ENCODE measurements at places on chromosomes 12 and 14.
A peak's percentile ranks its signal among the peaks of the same experiment; 100 is the strongest.

- no peak for DNase-seq
Observed at GRCh38 chr12:108457006-108457733, 57.9 kb upstream of the FICD start.

GRCh38 chr12:46177837-46178608 lies 90.8 kb downstream of the SLC38A1 start:
- DNase-seq, result no peak

GRCh38 chr12:75389061-75389460 lies 1.8 kb upstream of the GLIPR1L2 start:
- DNase-seq, result peak; percentile 68

DNA sequence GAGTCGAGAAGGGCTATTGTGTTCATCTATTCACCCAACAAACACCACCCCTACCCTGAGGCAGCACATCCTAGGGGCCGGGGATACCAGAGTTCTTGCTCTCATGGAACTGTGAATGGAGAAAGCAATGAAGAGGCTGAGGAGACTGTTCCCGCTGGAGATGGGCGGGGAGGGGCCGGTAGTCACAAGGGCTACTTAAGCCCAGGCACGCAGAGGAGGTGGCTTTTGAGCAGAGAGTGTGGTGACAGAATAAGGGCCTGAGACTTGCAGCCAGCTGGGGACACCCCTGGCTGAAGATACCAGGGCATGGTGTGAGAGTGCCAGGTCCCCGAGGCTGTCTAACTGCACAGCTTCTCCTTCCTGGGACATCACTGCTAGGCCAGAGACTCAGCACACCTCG lies 114.1 kb upstream of the EVL start:
- no peak for DNase-seq

DNA sequence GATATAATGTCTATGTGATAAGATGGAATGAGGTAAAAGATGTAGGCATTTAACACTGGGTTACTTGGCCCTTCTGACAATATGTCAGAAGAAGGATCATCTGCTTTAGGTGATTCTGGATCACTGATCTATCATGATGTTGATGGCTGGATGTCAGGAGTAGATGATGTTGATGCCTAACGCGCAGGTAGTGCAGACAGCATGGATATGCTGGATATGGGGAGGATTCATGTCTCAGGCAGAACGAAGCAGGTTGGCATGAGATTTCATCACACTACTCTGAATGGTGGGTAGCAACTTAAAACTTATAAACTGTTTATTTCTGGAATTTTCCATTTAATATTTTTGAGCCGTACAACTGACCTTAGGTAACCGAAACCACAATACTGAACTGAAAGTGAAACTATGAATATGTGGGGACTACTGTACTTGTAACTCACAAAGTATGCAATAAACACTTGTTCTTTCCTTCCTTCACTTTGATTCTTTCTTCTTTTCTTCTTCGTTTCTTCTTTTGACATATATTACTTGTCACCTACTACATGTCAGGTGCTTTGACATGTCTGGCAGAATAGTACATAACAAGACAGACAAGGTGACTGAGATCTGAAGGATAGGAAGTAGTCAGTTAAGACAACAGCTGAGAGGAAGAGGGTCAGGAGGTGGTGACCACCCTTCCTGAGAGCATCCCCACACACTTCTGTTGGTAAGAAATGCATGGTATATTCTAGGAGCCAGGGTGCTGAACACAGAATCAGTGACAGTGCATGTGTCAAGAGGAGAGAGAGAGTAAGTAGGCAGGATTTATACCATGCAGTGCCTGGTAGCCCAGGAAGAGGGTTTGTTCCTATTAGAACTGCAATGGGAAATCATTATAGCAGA lies 238.8 kb downstream of the PPFIA2 start:
- no peak for DNase-seq

DNA sequence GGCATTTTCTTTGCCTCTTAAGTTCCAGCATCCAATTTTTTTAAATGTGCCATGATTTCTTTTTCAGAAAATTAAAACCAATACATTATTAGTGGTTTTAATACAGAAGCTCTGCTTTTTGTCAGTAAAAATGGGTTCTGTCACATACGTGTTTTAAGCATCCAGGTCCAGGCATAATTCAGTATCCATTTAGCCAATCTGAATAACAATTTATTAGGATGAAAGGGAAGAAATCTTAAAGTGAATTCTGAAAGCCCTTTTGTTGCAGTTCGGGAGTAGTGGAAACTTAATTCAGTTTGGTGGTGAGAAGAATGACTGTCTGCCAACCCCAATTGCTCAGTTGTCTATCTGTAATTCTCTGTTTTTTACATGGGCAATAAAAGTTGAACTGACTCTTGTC lies 7.2 kb downstream of the XPOT start:
- DNase-seq, result no peak

DNA sequence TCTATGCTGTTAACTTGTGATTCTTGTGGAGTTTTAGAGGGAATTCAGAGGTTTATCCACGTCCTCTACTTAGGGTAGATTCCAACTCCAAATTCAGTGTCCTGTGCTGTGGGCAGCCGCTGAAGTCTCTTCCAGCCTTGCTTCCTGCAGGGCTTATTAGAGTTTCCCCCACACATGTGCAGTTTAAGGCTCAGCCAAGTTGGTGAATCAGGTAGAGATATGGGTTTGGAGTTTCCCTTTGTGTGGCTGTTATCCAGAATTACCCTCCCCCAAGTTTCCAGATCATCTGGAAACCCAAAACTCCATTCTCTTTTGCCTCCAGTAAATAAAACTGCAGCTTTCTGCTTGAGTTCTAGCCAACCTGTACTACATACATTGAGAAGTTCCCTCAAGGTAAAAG lies 853.7 kb downstream of the GALC start:
- DNase-seq, result no peak

DNA sequence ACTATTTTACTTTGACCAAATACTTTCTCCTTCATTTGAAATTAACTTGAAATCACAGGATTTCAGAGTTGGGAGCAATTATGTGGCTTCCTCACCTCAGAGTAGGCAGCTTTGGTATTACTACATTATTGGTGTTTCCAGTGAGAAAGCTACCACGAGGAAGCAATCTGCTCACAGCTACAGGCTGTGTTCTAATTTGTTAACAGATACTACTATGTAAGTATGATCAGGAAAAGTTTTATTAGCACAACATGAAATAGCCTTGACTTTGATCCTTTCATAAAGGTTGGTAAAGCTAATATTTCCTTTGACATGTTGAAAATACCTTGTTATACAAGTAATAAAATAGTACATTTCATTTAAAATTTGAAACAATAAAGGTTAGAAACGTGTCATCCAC lies 30.6 kb downstream of the TAOK3 start:
- DNase-seq, result no peak

DNA sequence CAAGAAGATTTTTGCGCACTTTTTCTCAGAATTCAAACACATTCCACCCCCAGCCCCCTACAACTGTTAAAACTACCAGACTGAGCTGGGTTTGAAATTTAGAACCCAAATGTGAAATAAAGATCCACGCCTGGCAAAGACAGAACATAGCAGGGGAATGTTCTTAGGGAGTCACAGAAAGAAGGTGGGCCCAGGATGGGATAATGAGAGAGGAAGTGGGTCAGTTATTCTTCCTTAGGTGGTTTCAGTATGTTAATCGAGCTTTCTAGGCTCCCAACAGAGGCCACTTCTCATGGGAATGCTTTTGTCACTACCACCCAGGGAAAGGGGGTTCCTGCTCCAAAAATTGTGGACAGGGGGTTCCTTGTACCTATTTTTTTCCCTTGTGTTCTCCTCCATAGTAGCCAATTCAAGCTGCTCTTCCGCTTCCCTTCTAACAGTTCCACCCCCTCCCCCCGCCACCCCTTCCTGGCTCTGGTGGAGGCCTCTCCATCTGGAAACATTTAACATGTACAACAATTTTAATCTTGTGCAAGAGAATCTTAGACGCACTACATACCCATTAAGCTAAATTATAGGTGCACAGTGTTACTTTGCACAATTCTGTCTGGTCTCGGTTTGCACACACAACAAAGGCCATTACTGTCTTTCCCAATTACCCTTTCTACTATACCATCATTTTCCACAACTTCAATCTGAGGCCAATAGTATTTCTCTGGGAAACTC lies 218.1 kb downstream of the MON2 start:
- DNase-seq, result no peak

DNA sequence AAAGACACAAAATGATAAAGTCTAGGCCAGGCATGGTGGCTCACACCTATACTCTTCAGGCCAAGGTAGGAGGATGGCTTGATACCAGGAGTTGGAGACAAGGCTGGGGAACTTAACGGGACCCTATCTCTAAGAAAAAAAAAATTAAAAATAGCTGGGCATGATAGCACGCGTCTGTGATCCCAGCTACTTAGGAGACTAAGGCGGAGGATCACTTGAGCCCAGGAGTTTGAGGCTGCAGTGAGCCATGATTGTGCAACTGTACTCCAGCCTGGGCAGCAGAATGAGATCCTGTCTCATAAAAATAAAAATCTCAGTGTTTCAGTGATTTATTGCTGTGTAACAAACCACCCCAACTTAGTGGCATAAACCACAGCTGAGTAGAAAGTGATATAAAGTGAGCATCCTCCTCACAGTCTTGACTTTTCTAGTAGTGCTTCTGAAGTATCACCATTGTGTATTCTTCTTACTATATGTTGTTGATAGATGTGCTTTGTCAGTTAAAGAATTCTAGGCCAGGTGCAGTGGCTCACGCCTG lies 10.6 kb upstream of the ATF1 start:
- no peak for DNase-seq

GRCh38 chr14:100554082-100554677 lies 33.0 kb downstream of the BEGAIN start:
- DNase-seq, result no peak

- no peak for DNase-seq
Observed at GRCh38 chr12:75853626-75854025, 177.9 kb downstream of the PHLDA1 start.

- peak; percentile 45 for DNase-seq
Observed at GRCh38 chr12:94532490-94533422, 73.1 kb upstream of the CEP83 start.

DNA sequence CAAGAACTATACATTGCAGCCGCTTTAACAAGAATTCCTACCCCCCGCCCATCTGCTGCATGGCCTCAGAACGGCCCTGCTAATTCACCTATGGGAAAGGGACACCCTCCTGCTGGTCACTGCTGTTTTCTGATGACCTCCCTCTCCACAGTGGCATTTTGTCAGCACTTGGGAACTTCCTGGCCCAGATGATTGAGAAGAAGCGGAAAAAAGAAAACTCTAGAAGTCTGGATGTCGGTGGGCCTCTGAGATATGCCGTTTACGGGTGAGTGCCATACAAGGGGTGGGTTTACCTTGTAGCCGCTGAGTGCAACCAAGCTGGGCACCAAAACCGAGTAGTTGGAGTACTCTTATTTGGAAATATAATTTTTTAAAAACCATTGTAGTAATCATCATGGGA lies 2.7 kb downstream of the PXMP2 start:
- no peak for DNase-seq

- DNase-seq, result no peak
Observed at GRCh38 chr12:107461222-107461975, 224.2 kb upstream of the PWP1 start.

- no peak for DNase-seq
Observed at GRCh38 chr12:76152181-76152807, 67.8 kb upstream of the NAP1L1 start.

- no peak for DNase-seq
Observed at GRCh38 chr14:102440392-102440791, 69.2 kb downstream of the ANKRD9 start.

- DNase-seq, result peak; percentile 6
Observed at GRCh38 chr14:91509083-91509877, 830 bp downstream of the PPP4R3A start.

DNA sequence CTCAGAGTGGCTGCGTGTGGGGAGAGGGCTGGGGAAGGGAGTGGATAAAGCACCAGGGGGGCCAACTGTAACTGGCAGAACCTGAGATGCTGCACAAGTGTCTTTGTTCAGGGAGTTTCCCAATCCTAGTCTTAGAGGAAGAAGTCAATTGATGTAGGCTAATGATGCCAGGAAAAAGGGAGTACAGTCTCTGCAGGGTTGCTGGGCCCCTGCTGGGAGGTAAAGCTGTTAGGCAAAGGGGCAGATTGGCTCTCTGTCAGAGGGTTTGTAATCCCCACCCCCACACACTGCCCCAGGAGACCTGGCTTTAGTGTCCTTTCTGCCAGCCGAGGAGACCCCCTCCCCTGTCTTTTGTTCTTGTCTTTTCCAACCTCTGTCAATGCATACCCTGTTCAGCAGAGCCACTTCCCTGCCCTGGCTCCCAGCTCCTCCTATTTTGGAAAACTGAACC lies 178.4 kb downstream of the KCNA5 start:
- no peak for DNase-seq

DNA sequence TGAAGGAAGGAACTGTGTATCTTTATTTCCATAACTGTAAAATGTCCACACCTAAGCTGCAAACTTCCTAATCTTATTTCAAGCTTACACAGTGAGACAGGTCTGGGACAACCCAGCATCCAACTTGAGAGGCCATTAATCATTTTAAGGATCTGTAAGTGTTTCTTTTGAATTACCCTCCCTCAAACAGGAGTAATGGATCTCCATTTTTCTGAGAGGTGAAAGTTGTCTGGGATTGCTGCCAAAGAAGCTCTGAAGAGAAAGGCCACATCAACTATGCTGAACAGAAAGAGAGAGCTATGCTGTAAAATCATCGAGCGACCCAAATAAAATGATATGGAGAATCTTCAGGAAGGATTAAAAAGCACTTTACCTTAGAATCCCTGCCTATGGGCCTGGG lies 131.7 kb upstream of the CPNE8 start:
- DNase-seq, result no peak

DNA sequence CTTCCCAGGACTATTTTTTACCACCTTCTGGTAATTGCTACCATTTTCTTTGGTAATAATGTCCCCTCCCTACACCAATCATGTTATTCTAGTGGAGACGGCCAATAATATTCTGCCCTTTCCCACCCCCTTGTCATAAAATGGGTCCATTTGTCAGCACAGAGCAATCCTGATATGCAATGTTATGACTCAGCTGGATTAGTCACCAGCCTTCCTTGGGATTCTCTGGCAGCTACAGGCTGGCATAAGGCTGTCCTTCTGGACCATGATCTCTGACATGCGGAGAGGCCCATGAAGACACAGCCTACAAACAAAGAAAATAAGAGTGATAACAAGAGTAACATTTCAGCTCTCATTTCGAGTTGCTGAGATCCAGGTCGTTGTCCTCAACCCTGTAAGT lies 222.0 kb upstream of the CPNE8 start:
- DNase-seq, result no peak

DNA sequence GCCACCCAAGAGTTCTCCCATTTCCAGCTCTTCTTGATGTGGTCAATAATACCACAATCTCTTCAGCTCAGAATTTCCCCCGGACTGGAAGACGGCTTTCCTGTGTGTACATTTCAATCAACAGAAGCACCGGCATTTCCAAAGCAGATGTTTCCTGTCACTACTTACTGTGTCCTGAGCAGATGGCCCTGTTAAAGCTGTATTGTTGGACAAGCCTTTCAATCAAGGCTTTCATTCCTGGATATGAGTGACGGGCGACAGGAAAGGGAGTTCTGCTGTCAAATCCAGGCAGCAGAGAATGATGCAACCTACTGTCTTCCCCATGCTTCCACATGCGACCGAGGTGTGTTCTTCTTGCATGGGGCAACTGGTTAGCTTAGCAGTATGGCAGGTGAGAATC lies 76.4 kb upstream of the CCDC60 start:
- DNase-seq, result no peak

Data from PC-9 (cell line).